ENCODE measurements at places on chromosomes 3 and 15.

- DNase-seq = no peak
These were observed 12.2 kb upstream of the SLC6A1 start for GRCh38 chr3:10980312-10980711.

- DNase-seq = no peak
These were observed 908 bp upstream of the RAB43 start for GRCh38 chr3:129122412-129123011.

DNA sequence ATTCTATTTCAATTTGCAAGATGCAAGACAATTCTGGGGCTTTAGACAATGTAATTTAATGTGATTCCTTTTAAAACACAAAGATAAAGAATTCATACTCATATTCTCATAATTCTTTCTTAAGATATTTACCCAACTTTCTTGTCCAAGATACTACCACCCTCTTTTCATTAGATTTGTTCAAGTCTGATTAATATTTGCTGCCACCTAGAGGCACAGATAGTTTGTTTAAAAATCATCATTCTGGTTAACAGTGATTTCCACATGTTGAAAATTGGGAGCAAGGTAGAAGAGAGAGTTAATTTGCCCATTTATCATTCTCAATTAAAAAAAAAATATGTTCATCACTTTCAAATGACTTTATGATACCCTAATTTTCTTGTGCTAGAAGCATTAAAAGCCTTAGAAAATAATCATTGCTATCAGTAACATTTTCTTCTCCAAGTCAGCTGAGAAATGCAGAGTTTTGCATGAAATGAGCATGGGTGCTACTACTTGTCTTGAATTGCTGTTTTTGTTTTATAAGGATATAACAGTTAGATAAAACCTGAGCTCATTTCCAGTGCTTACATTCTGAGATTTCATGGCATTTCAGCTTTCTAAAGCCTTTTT lies 11.6 kb downstream of the TAMM41 start:
- no peak for DNase-seq

GRCh38 chr15:27482287-27482686 lies 511.3 kb downstream of the GABRG3 start:
- DNase-seq = no peak

- no peak for DNase-seq
These were observed 5.6 kb upstream of the CLEC3B start for GRCh38 chr3:45020534-45020933.

- no peak for DNase-seq
These were observed 38.4 kb upstream of the CGNL1 start for GRCh38 chr15:57337868-57338411.

- DNase-seq = no peak
These were observed 114.8 kb downstream of the DLG1 start for GRCh38 chr3:197183582-197183981.

GRCh38 chr3:171358881-171359198 lies 101.4 kb downstream of the TNIK start:
- no peak for DNase-seq

DNA sequence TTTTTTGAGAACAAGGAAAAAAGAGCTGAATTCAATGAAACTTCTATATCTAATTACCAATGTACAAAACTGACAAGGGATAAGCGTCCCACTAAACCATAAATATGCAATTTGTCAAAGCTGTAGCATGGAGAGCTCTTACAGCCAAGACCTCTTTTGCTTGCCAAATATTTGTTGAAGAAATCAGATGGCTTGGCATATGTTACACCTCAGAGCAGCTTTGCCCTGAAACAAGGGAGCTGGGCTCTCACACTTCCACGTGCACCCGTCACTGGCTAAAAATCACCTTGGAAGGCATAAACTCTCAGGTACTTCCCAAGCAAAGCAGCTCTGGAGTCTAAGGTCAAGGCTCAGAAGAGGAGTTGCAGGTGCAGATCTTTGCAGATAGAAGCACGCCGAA lies 324.7 kb upstream of the SLCO3A1 start:
- DNase-seq = no peak

GRCh38 chr3:197420115-197420514 lies 121.7 kb upstream of the DLG1 start:
- no peak for DNase-seq

DNA sequence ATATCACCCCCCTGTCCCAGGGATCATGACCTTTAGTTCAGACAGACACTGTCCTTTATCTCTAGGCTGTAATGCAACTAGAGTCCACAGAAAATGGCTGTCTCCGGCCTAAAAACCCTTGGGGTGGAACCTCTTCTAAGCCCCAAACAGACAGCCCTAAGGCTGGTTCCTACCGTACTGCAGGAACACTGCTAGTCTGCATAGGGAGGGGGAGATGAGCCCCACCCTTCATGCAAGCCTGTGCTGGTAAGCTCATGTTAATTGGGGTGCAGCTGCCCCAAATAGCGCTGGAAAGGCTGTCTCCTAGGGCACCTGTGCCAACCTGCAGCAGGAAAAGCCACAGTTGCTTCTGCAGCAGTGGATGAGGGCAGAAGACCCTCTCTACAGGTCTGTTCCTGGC lies 252.1 kb upstream of the MDFIC2 start:
- no peak for DNase-seq

GRCh38 chr15:79901958-79902357 lies 5.1 kb upstream of the MTHFS start:
- no peak for DNase-seq

GRCh38 chr15:37481126-37481525 lies 380.8 kb upstream of the MEIS2 start:
- DNase-seq = no peak

DNA sequence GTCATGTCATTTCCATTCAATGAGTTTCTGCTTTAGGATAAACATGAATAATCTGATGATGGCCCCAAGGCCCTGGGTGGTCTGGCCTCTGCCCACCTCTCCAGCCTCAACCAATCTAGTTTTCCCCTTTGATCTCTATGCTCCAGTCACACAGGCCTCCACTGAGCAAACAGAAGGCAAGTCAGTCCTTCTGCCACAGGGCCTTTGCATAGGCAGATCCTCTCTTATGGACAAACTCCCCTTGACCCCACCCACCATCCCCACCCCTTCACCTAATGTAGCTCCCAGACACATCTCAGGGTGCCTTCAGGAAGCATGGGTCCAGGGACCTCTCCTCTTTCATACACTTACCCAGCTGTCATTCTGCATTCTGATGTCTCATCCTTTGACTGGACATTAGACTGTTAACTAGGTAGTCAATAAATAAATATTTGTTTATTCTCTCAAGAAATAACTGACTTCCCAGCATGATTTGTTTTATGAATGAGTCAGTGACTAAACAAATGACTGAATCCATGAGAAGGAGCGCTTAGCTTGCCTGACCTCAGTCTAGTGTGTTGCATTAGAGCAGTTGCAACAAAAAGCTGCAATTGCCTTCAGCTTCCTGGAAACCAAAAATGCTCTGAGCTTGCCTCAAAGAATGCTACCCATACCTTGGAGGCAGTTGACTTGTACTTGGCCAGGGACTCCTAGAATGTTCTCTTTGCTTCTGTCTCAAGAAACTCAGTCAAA lies 386.6 kb upstream of the WNT5A start:
- no peak for DNase-seq

- DNase-seq = no peak
These were observed 99.8 kb upstream of the NR2F2 start for GRCh38 chr15:96230526-96231181.

- DNase-seq = no peak
These were observed 245.3 kb upstream of the NSMCE3 start for GRCh38 chr15:29514926-29515325.

- no peak for DNase-seq
These were observed 588.9 kb downstream of the NTRK3 start for GRCh38 chr15:87667643-87668042.

DNA sequence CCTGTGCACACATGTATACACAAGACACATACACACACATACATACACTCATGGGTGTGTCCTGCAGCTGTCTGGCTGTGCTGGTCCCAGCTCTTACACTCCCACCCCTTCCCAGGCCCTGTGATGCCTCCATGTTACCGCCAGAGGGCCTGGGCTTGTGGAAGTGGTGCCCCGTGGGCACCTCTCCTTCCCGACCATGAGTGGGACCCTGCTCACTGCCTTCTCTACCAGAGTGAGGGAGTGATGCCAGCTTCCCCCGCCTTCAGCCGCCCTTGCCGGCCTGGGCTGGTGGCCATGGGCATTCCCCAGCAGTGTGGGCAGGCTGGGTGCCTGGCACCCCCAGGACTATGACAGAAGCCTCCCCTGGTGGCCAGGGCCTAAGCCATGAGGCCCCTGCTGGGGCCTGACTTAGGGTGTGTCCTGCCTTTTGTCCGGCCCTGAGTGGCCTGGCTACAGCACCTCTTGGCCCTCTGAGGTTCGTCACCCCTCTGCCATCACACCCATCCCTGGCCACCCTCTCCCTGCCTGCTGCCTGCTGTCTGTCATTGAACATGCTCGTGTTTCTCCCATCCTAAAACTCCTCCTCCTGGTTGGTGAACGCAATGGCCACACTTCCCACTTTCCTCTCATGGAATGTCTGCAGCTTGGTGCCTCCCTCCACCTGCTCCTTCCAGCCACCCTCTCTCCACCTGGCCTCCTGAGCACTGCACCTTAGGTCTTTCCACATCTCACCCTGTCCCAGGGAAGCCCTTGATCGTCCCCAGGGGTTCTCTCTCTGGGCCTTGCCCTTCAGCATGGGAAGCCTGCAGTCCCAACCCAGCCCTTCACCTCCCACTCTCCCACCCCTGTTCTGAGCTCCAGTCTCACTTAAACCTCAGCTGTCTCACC lies 14.6 kb downstream of the HDAC11 start:
- DNase-seq = no peak

- DNase-seq = peak; percentile 18
These were observed 273.4 kb upstream of the NSMCE3 start for GRCh38 chr15:29542994-29543393.

- DNase-seq = no peak
These were observed 910.0 kb upstream of the ROBO1 start for GRCh38 chr3:80677796-80678195.

DNA sequence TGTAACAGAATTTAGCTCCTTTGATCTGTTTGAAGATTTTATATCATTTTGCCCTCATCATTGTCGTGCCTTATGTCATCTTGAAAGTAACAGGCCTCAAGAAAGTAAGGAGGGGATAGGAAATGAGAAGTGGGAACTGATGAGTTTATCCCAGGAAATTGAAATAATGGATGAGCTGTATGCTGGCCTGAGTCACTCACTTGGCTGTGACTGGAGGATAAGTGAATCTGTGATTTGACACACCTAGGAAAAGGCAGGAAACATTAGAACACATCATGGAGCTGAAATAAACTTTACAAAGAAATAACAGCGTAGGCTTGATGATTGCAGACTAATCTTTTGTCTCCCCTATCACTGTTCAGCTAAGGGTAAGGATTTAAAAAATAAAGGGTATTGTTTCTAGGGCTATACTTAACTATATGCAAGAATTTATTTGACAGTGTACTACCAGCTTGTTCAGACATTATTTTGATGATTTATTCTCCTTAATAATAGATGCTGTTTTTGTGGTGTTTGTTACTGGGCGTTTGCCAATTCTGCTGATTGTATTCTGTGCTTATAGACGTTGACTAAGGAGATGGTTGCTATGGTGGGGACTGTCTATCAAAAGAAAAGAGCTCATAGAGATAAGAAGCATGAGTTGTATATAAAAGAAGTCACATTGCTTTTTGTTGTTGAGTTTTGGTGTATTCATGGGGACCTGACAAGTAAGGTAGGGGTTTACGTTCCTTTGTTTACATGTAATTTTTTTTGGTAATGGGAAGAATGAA lies 105.6 kb upstream of the ROPN1 start:
- DNase-seq = no peak

GRCh38 chr3:142888099-142888480 lies 793 bp downstream of the PCOLCE2 start:
- no peak for DNase-seq

DNA sequence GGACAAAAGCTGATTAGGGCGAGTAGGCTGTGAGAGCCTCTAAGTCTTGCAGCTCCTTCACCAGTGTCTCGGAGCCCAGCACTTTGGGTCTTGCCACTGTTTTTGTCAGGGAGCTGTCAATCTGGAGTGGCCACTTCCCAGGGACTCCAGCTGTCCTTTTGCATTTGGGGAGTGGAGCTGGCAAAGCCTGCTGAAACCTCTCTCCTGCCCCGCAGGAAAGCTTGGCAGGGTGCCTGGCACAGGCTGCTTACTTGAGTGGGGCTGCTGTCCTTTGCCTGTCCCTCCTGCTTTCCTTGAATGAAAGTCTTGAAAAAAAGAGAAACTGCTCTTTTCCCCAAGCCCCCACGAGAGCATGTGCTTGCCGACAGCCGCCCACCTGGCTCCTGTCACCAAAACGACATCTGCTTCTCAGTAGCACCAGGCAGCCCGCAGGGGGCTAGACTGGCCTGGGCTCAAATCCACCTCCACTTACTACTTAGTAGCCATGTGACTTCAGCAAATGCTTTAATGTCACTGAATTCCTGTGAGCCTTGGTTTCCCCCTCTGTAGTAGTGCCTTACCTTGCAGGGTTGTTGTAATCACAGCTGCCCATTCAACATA lies 13.7 kb downstream of the USP13 start:
- DNase-seq = no peak

- DNase-seq = no peak
These were observed 98.4 kb downstream of the SLC49A4 start for GRCh38 chr3:122893282-122893681.

DNA sequence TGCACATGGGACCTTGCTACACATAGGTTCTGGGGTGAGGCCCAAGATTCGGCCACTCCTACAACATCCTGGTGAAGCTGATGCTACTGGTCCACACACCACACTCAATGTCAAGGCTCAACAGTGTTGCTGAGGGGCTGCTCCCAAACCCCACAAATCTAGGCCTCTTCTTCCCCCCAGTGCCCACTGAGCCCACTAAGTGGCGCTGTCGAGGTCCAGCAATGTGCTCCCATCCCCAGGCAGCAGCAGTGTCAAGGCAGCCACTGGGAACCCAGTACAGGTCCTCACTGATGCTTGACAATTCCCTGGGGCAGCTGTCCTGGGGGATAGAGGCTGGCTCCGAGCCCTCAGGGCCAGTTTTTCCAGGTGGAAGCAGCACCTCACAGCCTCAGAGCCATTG lies 21.5 kb downstream of the SCN5A start:
- no peak for DNase-seq

DNA sequence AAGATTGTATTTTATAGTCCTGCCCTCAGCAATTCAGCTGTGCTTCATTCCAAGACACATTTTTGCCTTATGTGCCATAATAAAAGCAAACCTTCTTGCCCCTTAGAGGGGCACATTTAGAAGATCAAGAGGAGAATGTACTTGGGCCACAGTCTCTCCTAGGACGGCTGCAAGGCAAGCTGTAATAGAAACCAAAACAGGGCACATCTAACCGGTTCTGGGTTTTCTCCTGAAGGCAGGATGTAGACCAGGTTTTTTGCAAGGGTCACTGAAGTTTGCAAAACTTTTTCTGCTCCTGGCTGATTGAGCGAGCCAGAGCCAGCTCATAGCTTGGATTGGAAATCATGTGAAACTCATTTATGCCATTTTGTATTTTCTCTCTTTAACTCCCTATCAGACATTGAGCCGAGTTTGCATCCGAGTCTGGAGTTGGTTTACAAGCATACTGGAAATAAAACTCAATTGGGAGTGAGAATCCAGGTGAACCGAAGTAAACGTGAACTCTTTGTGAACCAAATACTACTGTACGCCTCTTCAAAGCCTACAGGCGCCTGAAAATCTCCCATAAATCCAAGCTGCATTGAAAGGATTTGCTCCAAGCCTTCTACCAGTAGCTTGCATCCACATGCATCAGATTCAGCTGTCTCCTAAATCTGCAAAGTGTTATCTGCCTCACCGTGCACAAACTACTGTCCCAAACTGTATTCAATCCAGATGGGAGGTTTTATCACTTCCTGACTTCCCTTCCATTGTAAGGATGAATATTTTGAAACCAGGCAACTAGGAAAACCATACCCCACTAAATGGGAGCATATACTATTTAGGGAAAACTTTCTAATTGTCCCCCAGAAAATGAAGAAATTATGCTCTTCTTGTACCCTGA lies 60.9 kb upstream of the TSC22D2 start:
- DNase-seq = no peak

GRCh38 chr3:152853196-152853595 lies 18.3 kb downstream of the P2RY1 start:
- no peak for DNase-seq

All from NCI-H774 (cell line).